A172 (cell line): ENCODE measurements at places on chromosomes 6 and 20.
A peak's percentile ranks its signal among the peaks of the same experiment; 100 is the strongest.

DNA sequence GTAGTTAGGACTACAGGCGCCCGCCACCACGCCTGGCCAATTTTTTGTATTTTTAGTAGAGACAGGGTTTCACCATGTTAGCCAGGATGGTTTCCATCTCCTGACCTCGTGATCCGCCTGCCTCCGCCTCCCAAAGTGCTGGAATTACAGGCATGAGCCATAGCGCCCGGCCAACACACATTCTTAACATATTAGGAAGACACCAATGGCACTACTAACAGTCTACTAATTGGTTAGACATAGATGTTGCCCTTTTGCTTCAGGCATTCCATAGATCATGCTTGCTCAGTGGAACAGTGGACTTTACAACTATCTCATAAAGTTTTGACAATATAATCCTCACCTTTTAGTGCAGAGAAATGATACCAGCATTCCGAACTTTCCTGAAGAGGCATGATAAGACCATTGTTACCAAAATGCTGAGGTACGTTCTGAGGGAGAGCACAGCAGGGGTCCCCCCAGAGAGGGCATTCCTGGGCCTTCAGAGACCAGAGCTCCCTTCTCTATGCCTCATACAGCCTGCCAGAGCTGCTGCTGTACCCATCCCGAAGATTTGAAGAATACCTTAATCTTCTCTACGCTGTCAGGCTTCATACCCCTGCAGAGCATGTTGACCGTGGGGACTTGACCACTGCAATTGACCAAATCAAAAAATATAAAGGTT is 89.4 kb downstream of the ECT2L start:
- no peak for DNase-seq

DNA sequence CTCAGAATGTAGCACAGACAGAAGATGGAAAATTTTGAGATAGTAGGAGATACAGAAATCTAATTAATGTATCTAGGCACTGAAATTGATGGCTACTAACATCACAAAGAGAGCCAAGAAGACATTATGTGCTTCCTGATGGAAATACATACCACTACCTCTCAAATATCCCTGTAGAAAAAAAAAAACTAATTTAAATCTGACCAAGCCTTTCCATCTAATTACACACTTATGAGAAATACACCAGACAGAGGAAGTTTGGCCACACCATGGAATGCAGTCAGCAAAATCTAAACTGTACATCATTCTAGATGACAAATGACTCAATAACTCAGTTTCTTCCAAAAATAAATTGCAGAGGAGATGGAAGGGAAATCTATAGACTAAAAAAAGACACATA is 18.9 kb downstream of the VPS52 start:
- DNase-seq, result peak; percentile 29

- DNase-seq, result peak; percentile 75
Observed at GRCh38 chr6:21109391-21110178, 484.0 kb upstream of the SOX4 start.

DNA sequence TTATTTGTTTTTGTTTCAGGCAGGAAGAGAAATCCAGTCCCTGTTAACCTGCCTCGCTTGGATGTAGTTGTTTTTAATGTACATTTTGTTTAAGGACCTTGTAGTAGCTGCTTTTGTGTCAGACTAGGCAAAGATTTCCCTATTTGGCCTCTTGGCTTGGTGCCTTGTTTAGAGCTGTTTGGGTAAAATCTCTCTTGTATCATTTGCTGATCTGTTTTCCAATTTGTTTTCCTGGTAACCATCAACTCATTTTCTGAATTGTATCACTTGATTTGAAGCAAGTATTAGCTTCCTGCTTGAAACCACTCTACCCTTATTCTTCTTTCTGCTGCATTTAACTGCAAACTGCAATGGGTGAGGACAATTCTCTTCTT is 160.7 kb downstream of the ZFAND3 start:
- no peak for DNase-seq

DNA sequence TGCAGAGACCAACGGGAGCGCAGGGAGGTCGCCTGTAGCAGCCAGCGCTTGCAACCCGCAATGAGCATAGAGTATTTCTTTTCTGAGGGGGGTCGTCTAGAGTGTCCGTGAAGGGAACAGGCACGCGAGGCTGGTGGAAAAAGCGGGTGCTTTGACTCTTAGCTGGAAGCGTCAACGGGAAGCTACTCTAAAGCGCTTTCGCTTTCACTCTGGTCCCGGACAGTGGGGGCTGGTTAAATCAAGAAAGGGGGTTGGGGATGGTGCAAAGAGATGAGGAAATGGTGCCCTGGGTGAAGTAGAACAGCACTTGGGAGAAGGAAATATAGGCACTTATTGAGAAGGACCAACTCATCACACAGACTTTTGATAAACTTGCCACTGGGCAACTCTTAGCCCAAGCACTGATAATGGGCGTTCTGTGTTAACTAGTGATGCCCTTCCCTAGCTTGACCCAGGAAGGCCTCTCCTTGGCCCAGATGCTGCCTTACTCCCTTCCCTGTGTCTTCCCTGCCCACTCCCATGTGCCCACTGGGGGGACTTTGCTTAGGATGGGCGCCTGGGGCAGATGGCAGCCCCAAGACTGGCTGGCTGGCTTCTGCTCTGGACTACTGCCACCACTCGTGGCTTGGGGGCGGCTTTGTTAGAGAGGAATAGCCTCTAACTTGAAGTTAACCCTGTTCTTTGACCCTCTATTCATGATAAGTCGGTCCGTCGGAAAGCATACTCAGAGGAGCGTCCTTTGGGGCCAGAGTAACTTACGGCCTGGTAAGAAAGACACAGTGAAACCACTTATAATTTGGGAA is 585 bp downstream of the PSMB9 start:
- peak; percentile 47 for DNase-seq

DNA sequence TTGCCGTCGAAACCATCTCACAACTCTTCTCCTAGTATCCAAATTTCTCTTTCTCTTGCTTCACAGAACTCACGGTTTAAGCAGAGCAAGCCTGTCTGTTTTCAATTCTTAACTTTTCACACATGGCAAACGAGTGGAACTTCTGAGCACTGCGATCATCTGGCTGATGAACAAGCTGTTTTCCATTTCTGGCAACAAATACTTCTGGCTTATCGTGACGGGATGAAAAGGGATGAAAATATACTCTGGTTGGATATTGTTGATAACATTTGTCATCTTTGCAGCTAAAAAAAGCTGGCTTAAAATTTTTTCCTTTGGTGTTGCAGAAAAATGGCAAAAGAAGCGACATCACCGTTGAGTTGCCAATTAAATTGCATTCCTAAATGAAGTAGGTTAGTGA is 515.2 kb upstream of the JARID2 start:
- no peak for DNase-seq

GRCh38 chr6:150631283-150631983 is 31.7 kb downstream of the PLEKHG1 start:
- DNase-seq, result no peak

DNA sequence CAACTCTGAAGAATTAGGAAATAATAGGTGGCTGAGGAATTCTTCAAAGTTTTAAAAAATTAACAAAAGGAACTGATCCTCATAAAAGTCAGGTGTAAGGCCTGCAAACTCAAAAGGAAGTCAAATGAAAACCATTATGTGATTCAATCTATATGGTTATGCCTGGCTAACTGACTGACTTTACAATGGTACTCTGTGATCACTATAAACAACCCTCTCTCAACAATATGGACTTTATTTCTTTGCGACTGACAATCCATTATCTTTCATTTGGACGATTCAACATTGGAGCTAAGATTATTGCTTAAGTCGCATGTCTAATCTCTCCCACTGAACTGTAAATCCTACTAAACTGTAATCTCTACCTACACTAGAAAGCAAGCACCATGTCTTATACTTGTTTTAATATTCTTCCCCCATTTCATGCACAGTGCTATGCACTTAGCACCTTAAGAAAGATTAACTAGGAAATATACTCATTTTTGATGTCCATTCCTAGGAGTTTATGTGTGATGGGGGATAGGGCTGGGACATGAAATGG is 1.4 kb downstream of the STK38 start:
- DNase-seq, result no peak

GRCh38 chr6:107275330-107275865 is 160.1 kb upstream of the BEND3 start:
- peak; percentile 8 for DNase-seq

GRCh38 chr6:121764493-121764892 is 329.0 kb downstream of the GJA1 start:
- DNase-seq, result no peak

- peak; percentile 21 for DNase-seq
Observed at GRCh38 chr20:14700639-14700960, 363.2 kb upstream of the FLRT3 start.

- no peak for DNase-seq
Observed at GRCh38 chr20:64084685-64085152, 521 bp upstream of the LKAAEAR1 start.

DNA sequence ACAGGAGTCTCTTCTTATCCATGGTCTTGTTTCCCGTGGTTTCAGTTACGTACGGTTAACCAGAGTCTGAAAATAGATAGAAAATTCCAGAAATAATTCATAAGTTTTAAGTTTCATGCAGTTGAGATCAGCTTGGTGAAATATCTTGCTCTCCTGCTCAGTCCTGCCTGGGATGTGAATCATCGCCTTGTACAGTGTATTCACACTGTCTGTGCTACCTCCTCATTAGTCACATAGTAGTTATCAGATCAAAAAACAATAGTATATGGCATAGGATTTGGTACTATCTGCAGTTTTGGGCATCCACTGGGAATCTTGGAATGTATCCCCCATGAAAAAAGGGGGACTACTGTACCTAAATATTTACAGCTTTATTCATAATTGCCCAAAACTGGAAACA is 22.7 kb upstream of the MOCS1 start:
- no peak for DNase-seq

- no peak for DNase-seq
Observed at GRCh38 chr6:131116321-131116720, 18.9 kb upstream of the AKAP7 start.

DNA sequence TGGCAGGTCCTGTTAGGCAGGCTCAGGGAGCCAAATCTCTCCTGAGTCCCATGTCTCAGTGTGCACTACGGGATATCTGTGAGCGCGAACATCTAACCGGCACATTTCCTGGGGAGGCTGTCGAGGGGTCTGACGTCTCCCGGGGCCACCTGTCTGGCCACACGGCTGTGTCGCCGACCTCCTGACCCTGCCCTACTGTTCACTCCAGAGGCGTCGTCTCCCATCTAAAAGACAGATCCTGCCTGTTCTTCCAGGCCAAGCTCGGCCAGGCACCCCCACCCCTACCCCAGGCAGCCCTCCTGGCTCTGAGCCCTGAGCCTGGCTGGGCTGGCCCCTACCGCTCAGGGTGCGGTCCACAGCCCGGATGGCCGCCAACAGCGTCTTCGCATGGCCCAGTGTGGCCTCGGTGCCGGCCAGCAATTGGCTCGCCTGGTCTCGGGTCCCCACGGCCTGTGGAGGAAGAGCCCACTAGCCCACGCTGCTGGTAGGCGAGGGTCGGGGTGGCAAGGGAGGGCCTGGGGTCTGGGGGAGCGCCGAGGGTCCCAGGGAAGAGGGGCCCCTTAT is 16.6 kb downstream of the ADRM1 start:
- no peak for DNase-seq

- DNase-seq, result no peak
Observed at GRCh38 chr6:170485159-170485558, 67.9 kb downstream of the PSMB1 start.

- DNase-seq, result no peak
Observed at GRCh38 chr6:146587459-146587858, 11.3 kb upstream of the ADGB start.

DNA sequence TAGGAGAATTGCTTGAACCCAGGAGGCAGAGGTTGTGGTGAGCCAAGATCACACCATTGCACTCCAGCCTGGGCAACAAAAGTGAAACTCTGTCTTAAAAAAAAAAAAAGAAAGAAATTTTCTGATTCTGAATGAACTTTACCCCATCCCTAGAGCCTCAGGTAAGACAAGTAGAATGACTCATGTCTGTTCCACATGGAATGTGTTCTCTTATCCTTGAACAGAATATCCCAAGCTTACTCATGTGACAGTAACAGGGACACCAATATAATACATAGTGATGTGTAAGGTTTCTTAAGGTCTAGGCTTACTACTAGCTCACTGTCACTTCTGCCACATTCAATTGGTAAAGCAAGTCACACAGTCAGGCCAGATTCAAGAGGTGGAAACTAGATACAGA is 219.6 kb upstream of the BTBD3 start:
- no peak for DNase-seq

- DNase-seq, result no peak
Observed at GRCh38 chr6:150907383-150907782, 41.9 kb downstream of the MTHFD1L start.

- DNase-seq, result no peak
Observed at GRCh38 chr6:7671581-7671980, 54.3 kb upstream of the BMP6 start.

DNA sequence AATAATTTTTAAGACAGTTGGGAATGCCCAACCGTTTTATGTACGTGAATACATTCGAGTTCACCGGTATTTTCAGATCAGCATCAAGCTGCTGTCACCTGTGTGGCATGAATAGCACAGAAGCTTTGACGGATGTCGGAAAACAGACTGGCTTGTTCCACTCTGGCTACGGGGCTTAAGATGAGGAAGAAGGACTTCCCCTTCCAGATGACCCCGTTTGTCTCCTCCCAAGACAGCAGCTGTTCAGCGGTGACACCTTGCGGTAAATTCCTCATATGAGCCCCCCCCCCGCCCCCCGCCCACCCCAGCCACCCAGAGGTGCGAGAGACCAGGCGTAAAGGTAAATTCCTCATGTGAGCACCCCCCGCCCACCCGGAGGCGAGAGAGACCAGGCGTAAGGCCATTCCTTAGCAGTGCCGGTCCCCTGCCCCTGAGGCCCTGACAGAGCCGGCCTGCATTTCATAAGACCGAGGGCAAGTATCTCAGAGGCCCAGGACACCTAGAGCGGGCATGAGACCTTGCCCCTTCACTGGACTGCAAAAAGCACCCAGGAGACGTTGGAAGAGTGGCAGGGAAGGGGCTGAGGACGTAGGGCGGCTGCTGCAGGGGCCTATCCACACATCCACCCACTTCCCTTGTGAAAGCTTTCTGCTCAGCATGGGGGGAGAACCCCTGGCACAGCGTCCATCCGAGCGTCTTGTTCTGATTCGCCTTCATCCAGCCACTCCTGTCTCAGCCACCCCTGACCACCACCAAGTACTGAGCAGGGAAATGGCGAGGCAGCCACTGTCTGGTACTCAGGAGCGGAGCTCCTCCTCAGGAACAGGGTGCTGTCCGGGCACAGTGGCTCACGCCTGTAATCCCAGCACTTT is 7.3 kb upstream of the PCMTD2 start:
- DNase-seq, result no peak

DNA sequence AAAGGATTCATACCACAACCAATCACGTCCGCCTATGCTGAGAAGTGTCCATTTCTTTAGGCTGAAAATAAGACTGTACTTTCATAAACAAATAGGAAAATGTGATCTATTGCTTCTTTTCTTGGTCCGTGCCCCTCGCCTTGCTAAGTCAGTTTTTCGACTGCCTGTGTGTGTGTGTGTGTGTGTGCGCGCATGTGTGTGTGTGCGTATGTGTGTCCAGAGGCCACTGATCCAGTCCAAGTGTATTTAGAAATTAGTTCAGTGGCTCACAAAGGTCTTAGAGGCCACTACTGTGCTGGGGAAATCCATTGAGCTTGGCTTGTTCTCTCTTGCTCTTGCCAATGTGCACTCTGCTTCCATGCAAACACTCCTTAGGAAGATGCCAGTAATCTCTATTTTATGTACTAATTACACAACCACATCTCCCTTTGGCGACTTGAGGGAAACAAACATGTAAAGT is 50.5 kb downstream of the SLC22A23 start:
- no peak for DNase-seq

GRCh38 chr20:38152621-38153221 is 12.3 kb downstream of the TGM2 start:
- DNase-seq, result peak; percentile 92

GRCh38 chr6:53979468-53980067 is 131.7 kb upstream of the MLIP start:
- peak; percentile 41 for DNase-seq

GRCh38 chr6:71048320-71049164 is 91.7 kb upstream of the B3GAT2 start:
- DNase-seq, result no peak
